Skeletal muscle cell (primary cell): ENCODE measurements at places on chromosomes 5 and 9.
A peak's percentile ranks its signal among the peaks of the same experiment; 100 is the strongest.

DNA sequence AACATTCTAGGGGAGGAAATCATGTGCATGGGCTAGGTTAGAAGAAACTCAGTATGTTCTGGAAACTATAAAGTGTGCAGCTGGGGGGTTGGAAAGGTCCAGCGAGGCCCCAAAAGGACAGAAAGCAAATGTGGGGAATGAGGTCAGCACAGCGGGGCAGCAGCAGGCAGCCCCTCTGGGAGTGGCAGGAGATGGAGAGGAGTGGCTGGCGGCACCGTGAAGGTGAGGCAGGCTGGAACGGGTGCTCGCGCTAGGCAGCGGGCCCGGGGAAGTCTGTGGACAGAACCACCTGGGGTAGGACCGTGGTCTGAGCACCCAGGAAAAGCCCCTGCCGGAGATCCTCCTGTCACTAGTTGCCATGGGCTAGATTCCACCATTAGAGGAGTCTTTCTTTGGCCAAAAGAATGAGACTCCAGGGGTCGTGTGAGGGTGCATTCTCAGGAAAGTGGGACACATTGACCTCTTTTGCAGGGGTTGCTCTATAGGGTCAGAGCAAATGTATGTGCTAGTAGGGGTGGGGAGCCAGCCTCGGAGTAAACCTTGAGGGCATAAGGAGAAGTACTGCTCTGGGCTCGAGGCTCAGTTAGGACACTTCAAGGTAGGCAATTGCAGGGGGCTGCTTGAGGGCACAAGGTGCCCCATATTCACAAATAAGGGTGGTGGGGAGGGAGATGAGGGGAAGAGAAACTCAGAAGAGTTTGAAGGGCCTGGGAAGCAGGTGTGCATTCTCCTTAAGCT, 61.2 kb downstream of the IL6ST start:
- DNase-seq, result no peak

DNA sequence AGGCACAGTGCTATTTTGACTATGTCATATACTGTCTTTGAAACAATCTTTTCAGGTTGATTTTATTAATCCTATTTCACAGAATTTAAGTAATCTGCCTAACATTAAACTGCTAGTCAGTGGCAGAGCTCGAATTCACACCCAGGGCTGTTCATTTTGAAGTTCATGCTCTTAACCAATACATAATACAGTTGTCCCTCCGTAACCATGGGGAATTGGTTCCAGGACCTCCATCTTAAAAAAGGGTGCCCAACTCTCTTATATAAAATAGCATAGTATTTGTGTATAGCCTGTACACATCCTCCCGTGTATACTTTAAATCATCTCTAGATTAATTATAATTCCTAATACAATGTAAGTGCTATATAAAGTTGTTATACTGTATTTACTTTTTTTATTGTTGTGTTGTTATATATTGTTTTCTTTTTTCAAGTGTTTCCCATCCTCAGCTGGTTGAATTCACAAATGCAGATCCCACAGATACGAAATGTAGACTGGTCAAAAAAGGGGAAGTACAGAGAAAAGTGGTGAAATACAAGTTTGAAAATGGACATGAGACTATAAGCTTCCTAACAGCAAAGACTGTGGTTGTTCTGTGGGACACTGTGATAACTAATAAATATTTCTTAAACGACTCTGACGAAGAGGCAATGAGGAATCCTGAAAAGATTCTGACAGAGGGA, 18.3 kb downstream of the RFX3 start:
- DNase-seq, result no peak

- no peak for DNase-seq
Observed at GRCh38 chr5:162248107-162248713, 180.6 kb downstream of the GABRG2 start.

DNA sequence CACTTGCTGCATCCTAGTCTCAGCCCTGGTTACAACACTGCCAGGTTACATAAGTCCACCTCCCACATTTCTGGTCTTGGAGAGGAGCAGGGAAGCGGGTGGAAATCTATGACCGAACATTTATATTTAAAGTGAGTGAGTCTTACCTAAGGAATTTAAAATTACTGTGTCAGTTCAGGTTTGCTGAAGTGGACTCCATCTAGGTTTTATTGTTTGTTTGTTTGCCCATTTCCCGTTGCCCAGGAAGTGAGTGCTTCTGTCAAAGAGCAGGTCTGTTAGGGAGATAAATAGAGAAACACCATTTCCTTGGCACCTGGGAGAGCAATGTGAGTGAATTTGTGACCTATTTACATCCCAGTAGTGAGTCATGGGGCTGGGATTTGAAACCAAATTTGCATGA, 179.5 kb downstream of the KIF4B start:
- no peak for DNase-seq

DNA sequence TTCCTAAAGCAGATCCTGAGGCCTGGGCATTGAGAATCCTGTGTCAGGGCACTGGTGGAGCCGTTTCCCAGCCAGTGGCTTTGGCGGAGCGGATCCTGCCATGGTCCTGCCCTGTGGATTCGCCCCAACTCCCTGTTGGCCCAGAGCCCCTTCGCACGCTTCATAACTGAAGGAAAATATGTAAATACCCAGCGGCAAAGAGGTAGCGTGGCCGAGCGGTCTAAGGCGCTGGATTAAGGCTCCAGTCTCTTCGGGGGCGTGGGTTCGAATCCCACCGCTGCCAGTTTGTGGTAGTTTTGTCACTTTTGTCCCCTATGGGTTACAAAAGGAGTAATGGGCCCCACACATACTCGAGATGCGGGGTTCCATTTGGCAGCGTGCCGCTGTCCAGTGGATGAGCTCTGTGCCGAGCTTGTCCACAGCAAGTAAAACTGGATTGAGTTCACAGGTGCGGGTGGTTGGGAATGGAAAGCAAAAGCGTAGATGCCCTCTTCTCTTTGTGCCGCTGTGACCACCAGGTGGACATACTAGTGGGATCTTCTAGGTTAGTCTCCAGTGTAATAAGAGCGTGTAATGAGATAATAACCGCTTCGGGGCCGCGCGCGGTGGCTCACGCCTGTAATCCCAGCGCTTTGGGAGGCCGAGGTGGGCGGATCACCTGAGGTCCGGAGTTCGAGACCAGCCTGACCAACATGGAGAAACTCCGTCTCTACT, 17.3 kb downstream of the TRIM7 start:
- DNase-seq, result peak; percentile 39

GRCh38 chr5:156589104-156589945, 260.8 kb upstream of the PPP1R2B start:
- no peak for DNase-seq

DNA sequence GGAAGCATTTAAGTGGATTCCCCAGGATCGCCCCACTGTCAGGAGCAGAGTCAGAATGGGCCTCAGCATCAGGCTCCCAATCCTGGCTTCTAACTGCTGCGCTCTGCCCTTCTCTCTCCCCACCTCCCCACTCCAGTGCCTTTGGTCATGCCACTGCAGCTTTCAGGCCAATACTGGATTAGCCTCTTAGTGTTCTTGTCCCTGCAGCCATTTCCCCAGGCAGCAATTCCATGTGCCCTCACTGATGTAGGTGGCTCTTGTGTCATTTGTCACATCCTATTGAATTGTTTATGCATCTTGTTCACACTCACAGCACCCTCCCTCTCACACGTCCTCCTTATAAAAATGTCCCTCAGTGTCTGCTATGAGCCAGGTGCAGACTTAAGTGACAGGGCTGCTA, 544.2 kb upstream of the DAP start:
- DNase-seq, result no peak

DNA sequence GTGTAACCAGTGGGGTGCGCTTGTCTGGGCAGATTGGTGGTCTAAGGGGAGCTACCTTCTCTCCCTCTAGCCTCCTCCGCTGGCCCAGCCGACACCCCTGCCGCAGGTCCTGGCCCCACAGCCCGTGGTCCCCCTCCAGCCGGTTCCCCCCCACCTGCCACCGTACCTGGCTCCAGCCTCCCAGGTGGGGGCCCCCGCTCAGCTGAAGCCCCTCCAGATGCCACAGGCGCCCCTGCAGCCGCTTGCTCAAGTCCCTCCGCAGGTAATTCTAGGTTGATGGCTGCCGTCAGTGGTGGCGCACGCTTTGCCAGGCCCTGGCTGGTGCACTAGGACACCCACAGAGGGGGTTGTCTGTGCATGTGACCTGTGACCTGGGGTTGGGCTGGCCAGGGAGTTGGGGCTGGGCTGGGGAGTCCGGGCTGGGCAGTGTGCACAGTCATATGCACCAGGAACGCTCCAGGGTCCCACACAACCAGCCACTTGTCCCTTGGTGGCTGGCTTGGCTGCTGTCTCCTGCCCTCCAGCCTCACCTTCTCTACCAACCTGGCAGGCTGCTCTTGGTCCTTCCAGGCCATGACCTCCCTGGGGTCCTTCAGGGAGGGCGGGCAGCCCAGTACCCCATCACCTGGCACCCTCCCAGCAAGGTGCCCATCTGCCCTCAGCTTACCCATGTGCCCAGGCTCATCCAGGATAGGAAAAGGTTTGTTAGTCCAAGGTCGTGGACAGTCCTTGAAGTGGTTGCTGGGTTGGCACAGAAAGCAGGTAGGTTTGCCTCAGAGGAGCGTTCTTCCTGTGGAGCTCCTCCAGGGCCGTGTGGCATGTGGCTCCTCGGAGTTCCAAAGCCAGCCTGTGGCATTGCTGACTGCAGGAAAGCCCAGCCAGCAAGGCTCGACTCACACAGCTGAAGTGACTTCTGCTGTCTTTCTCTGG, 73.2 kb downstream of the WNK2 start:
- DNase-seq, result no peak

GRCh38 chr9:85392260-85392659, 349.5 kb downstream of the AGTPBP1 start:
- DNase-seq, result no peak
